ENCODE measurements at places on chromosomes 11 and 22.

GRCh38 chr22:35378621-35379020, 2.3 kb upstream of the HMOX1 start:
- H3K27me3 ChIP-seq: no peaks in the 10 kb centered on the region
- no peak overlapping the region for H3K4me3 ChIP-seq
- no peak for DNase-seq
- H3K27ac ChIP-seq: peak overlapping the region; percentile 90

DNA sequence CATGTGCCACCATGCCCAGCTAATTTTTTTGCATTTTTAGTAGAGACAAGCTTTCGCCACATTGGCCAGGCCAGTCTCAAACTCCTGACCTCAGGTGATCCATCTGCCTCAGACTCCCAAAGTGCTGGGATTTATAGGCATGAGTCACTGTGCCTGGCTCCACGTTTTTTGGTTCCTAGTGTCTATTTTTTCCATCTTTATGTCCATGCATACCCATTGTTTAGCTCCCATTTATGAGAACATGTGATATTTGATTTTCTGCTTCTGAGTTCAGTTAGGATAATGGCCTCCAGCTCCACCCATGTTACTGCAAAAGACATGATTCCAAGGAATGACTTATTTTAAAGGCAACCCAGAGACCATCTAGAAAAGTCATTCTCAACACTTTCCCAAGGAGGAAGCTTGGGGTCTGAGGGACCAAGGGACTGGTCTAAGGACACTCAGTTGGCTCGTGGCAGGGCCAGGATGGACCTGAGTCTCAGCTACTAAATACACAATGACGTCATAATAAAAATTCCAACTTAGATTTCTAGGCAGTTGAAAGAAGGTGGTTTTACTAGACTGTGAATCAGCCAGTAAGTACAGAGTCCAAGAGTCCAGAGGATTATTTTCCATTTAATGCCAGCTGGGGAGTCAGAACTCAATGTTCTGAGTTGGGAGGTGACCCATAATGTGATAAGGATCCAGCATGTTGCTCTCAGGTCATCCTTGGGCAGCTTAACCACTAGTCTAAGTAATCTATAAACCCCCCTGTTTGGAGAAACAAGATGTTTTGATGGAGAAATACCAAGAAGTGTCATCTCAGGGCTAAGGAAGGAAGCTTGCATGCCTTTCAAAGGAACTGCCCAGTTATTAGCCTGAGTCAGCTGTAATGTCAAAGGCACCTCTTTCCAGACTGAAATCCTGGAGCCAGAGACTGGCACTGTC, 39.4 kb downstream of the ABTB2 start:
- no peaks in the 10 kb centered on the region for H3K4me1 ChIP-seq
- H3K27me3 ChIP-seq: no peaks in the 10 kb centered on the region
- H3K4me3 ChIP-seq: no peak overlapping the region
- peak overlapping the region; percentile 64 for H3K27ac ChIP-seq
- H3K36me3 ChIP-seq: no peaks in the 10 kb centered on the region
- DNase-seq: peak; percentile 83

- no peaks in the 10 kb centered on the region for H3K4me1 ChIP-seq
- no peak overlapping the region for H3K27ac ChIP-seq
- no peaks in the 10 kb centered on the region for H3K27me3 ChIP-seq
- H3K4me3 ChIP-seq: no peak overlapping the region
- peaks cover 2% of the 10 kb centered on the region for H3K36me3 ChIP-seq
- DNase-seq: no peak
Measured at GRCh38 chr22:27984001-27984695, 65.1 kb upstream of the PITPNB start.

DNA sequence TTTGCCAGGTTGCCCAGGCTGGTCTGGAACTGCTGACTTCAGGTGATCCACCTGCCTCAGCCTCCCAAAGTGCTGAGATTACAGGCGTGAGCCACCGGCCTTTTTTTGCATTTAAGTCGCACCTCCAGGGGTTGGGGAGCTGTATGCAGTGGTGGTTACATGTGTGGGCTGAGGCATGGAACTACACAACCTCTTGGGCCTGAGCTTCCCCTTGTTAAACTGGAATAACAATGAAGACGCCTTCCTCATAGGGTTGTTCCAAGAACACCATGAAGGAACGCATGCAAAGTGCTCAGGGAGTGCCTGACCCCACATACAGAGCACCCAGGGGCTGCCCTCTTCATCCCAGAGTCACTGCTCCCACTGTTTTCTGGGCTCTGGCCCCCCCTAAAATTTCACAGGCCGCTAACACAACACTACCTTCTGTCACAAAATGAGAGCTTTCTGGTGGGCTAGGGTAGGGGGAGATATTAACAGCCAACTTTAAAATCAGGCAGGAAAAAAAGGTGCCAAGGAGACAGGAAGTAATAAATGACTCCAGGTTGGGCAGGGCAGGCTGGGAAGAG, 1.3 kb upstream of the FAM118A start:
- H3K27me3 ChIP-seq: no peaks in the 10 kb centered on the region
- peak overlapping the region; percentile 93 for H3K27ac ChIP-seq
- peak; percentile 59 for DNase-seq

DNA sequence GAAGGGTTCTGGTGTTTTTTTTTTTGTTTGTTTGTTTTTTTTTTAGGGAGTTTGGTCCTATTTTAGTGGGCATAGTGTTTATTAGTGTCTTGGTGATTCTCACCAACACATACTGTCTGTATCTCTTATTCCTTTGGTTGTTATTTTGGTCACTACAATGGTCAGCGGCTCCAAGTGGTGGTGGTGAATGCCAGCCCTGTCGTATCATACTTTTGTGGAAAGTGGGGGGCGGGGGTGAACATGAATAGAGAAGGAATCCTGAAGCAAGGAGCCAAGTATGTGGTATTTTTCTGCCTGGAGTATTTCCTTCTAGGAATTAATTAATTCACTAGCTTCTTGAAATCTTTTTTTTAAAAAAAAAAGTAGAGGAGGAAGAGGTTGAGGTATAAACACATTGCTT, 79.6 kb downstream of the GRK3 start:
- H3K36me3 ChIP-seq: no peaks in the 10 kb centered on the region
- H3K4me3 ChIP-seq: no peak overlapping the region
- no peaks in the 10 kb centered on the region for H3K27me3 ChIP-seq

GRCh38 chr22:25404556-25404927, 159.9 kb upstream of the GRK3 start:
- peak overlapping the region; percentile 15 for H3K27ac ChIP-seq
- DNase-seq: peak; percentile 59
- H3K4me3 ChIP-seq: peak overlapping the region; percentile 73
- no peaks in the 10 kb centered on the region for H3K4me1 ChIP-seq
- H3K36me3 ChIP-seq: peaks cover 2% of the 10 kb centered on the region

- H3K4me1 ChIP-seq: peaks cover 21% of the 10 kb centered on the region
- DNase-seq: no peak
- no peak overlapping the region for H3K4me3 ChIP-seq
- H3K27ac ChIP-seq: no peak overlapping the region
- H3K27me3 ChIP-seq: no peaks in the 10 kb centered on the region
Measured at GRCh38 chr22:20194681-20195593, 44.1 kb upstream of the CCDC188 start.

GRCh38 chr22:37607010-37607934, 1.4 kb upstream of the GGA1 start:
- H3K36me3 ChIP-seq: no peaks in the 10 kb centered on the region
- peak; percentile 97 for DNase-seq
- no peaks in the 10 kb centered on the region for H3K27me3 ChIP-seq

DNA sequence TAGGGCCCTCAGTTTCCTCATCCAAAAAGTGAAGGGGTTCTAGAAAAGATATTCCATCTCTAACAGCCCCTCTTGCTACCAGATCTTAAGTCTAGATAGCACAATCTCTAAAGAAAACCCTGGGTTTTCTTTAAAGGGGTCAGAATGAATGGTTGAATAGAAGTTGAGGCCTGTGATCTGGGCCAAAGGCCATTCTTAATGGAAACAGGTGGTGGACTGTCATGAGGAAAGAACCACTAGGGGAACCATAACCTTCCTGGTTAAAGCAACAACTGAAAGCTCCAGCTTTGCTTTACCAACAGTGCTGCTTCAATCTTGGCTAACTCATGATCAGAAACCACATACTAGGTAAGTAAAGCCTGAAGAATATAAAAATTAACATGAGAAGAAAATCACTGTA, 1.8 kb downstream of the CELF1 start:
- no peaks in the 10 kb centered on the region for H3K27me3 ChIP-seq
- peaks cover 13% of the 10 kb centered on the region for H3K4me1 ChIP-seq
- H3K27ac ChIP-seq: no peak overlapping the region

- H3K36me3 ChIP-seq: no peaks in the 10 kb centered on the region
- H3K4me3 ChIP-seq: peak overlapping the region; percentile 5
- no peaks in the 10 kb centered on the region for H3K27me3 ChIP-seq
- no peak for DNase-seq
- no peaks in the 10 kb centered on the region for H3K4me1 ChIP-seq
Measured at GRCh38 chr22:23763579-23763945, 772 bp downstream of the C22orf15 start.

GRCh38 chr11:61198361-61198760, 5.0 kb upstream of the PGA3 start:
- H3K4me3 ChIP-seq: no peak overlapping the region
- no peaks in the 10 kb centered on the region for H3K4me1 ChIP-seq

- no peaks in the 10 kb centered on the region for H3K27me3 ChIP-seq
- H3K4me3 ChIP-seq: no peak overlapping the region
- no peak overlapping the region for H3K27ac ChIP-seq
- H3K36me3 ChIP-seq: no peaks in the 10 kb centered on the region
Measured at GRCh38 chr11:83666149-83666548, 380.0 kb upstream of the CCDC90B start.

DNA sequence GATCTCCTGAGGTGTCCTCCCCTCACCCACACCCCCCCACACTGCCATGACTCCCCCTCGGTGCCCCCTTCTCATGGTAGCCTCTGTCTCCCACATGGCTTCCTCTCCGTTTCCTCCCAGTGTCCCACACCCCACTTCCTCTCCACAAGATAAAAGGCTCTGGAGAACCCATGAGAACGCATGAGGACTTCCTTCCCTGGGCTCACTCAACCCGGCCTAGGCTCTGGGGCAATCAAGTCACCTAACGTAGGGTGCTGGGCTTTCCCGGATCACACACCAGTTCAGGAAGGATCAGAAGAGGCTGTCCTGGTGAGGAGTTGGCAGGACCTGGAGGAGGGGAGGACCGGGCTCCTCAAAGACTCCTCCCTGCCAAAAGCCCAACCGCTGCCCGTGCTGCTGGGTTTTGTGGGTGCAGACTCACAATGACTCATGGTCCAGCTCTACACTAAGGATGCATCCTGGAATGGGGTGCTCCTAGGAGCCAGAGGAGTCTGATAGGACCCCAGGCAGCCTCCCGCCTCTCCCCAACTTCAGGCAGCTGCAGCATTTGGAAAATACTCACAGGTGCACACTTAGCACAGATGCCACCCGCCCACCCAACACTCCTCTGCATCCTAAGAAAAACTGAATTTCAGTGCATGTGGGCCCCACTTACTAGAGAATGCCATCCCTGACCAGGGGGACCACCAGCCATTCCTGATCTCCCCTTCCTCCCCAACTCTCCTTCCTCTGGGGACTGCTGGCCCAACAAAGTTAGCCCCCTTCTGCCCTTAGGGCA, 21.0 kb downstream of the SLC22A12 start:
- H3K36me3 ChIP-seq: no peaks in the 10 kb centered on the region
- no peak overlapping the region for H3K27ac ChIP-seq
- no peak overlapping the region for H3K4me3 ChIP-seq
- no peak for DNase-seq
- peaks cover 3% of the 10 kb centered on the region for H3K4me1 ChIP-seq
- H3K27me3 ChIP-seq: no peaks in the 10 kb centered on the region

DNA sequence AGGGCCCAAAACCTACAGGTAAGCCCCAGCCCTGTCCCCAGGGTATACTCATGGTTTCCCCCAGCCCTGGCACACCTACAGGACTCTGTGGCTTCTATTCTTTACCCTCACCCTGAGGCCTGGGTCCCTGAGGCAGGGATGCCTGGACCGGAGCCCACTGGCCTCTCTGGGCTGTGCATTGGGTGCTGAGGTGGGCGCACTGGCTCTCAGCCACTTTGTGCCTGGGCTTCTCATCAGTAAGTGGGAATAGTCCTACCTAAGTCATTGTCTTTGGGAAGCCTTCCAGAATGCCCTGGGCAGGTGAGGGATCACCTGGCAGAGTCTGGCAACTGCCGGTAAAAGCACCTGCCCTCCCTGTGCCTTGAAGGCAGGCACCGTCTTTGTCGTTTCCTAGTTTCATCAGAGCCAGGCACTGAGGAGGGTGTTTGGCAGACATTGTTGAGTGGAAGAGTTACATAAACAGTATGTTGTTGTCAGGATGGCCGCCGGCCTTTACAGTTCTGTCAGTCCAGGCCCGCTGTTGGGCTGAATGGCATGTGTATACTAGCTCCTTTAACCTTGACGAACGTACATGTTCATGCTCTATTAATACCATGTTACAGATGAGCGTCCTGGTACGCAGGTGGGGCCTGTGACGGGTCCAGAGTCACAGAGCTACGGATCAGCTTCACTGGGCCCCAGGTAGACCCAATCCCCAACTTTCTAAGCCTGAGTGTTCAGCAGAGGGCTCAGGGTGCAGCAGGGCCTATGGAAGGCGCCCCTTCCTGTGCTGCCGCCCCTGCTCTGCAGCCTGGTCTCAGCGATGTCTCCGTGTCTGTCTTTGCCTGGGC, 23.0 kb downstream of the SHANK3 start:
- no peaks in the 10 kb centered on the region for H3K4me1 ChIP-seq
- no peak for DNase-seq
- H3K27me3 ChIP-seq: no peaks in the 10 kb centered on the region
- no peaks in the 10 kb centered on the region for H3K36me3 ChIP-seq
- no peak overlapping the region for H3K27ac ChIP-seq
- no peak overlapping the region for H3K4me3 ChIP-seq

- H3K36me3 ChIP-seq: no peaks in the 10 kb centered on the region
- peaks cover 3% of the 10 kb centered on the region for H3K27me3 ChIP-seq
- H3K27ac ChIP-seq: no peak overlapping the region
Measured at GRCh38 chr11:33413301-33413700, 156.1 kb downstream of the HIPK3 start.

GRCh38 chr11:69009441-69010211, 3.4 kb downstream of the MRGPRF start:
- peaks cover 33% of the 10 kb centered on the region for H3K27me3 ChIP-seq
- no peak overlapping the region for H3K4me3 ChIP-seq
- DNase-seq: no peak
- H3K4me1 ChIP-seq: peaks cover 70% of the 10 kb centered on the region

DNA sequence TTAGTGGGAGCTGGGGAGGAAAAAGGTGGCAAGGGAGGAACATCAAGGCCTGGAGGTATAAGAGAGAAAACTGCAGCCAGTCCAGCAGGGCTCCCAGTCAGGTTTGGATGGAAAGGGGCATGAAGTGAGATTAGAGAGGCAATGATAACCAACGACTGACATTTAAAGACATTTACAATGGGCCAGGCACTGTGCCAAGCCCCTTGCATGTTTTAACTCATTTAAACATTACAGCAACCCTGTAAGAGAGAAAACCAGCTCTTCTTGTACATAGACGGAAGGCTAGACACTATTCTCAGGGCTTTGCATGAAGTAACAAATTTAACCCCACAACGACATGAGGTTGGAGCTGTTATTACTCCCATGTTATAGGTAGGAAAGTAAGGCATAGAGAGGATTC, 32.1 kb upstream of the PAK1 start:
- H3K36me3 ChIP-seq: no peaks in the 10 kb centered on the region
- H3K27me3 ChIP-seq: no peaks in the 10 kb centered on the region
- no peak for DNase-seq

- no peaks in the 10 kb centered on the region for H3K27me3 ChIP-seq
- DNase-seq: no peak
- no peak overlapping the region for H3K4me3 ChIP-seq
- H3K27ac ChIP-seq: no peak overlapping the region
- no peaks in the 10 kb centered on the region for H3K36me3 ChIP-seq
Measured at GRCh38 chr11:59394186-59394585, 32.0 kb downstream of the OR5A2 start.

Data from small intestine (tissue), 16 donors.